ENCODE measurements at places on chromosomes 6 and 20.

DNA sequence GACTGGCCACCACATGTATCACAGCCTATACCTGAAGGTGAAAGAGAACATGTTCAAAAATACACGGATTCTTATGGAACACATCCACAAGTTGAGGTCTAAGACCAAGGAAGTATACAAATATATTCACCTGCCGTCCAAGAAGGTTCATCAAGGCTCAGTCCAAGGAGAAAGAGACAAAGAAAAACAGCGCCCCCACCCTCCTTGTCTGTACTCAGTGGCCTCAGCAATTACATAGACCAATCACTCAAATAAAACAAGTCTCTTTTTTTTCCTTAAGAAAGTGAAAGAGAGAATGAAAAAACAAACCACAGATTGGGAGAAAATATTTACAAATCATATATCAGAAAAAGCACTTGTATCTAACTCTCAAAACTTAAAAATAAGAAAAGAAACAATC, 19.5 kb downstream of the CPXM1 start:
- DNase-seq, result no peak

DNA sequence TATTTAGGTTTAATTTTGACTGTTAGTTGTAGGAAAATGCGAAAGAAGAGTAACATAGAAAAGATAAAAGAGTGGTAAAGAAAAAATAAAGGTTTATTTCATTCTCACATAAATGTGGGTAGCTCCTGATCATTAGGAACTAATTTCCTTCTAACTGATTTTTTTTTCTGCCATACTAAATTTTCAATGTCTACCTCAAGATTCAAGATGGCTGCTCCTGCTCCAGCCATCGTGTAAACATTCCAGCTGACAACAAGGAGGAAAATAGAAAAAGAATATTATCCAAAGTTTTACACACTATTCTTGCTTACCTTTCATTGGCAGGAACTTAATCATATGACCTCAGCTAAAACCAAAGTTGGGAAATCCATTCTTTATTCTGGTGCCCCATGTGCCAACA, 488.2 kb downstream of the LMBRD1 start:
- no peak for DNase-seq

- no peak for DNase-seq
These were observed 201.3 kb upstream of the DTNBP1 start for GRCh38 chr6:15864038-15864707.

- DNase-seq, result no peak
These were observed 74.0 kb downstream of the IGF2R start for GRCh38 chr6:160042788-160043301.

GRCh38 chr20:58784321-58785074, 66.2 kb downstream of the GNAS-AS1 start:
- DNase-seq, result no peak

DNA sequence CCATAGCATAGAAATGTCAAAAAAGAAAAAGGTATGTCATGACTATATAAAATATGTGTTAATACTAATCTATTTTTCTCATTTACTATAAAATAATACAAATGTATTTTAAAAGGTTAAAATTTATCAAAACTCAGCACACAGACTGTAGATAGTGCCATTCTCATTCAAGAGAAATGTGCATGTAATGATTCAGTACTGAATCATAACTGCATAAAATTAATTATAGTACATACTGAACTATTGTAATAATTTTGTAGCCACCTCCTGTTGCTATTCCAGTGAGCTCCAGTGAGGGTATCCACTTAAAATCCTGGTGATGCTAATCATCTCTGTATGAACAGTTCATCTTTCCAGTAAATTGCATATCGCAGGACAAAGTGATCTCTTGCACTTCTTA, 82.8 kb downstream of the HMGCLL1 start:
- no peak for DNase-seq

DNA sequence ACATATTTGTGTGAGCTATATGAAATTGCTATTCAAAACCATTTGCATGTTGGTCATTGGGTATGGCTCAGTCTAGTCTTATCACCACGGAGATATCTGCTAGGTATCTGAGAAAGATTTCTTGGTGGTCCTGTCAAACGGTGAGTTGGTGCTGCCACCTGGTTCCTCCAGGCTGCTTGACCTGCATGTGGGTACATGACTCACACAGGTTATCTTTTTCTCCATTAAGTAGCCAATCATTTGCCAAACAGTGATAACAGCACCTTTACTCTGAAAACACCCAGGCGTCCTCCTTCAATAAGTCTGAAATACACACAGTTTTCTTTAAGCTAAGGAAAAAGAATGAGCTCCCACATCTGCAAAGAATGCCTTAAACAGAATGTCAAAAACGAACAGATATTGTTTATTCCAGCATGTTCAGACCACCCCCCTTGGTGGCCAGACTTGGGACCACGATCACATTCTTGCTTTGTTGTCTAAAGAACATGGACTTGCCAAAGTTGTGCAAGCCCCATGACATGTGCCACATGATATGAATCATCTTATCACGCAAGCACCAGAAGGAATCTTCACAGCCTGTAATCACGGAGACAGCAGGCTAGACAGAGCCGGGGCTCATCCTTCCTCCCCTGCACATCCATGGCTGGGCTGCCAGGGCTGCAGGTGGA, 200.7 kb upstream of the THBS2 start:
- no peak for DNase-seq

DNA sequence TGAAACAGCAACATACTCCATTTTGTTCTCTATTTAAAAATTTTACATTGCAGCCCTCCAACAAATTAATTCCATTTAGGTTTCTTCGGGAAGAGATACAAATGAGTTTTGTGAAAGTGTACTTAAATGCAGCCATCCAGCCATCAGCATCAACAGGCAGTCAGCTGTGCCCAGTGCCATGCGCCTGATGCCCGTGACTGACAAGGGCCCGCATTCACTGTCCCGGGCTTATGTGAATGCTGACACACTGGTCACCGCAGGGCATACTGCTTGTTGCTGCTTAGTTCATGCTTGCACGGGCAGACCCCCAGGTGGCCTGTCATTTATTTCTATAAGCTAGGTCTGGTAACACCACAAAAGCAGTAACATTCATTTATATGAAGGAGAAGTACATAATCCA, 224.9 kb upstream of the QKI start:
- no peak for DNase-seq

DNA sequence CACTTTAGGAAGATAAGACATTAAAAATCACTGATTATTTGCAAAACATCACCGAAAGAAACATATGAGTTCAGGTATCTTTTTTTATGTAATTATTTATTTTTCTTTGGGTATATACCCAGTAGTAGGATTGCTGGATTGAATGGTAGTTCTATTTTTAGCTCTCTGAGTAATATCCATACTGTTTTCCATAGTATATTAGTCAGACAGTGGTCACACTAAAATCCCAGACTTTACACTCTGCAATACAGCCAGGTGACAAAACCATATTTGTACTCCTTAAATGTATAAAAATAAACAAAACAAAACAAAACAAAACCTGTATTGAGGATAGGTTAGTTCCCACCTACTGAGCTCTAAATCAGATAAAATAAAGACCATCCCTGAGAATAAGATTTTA, 1024.3 kb upstream of the EYS start:
- DNase-seq, result no peak

DNA sequence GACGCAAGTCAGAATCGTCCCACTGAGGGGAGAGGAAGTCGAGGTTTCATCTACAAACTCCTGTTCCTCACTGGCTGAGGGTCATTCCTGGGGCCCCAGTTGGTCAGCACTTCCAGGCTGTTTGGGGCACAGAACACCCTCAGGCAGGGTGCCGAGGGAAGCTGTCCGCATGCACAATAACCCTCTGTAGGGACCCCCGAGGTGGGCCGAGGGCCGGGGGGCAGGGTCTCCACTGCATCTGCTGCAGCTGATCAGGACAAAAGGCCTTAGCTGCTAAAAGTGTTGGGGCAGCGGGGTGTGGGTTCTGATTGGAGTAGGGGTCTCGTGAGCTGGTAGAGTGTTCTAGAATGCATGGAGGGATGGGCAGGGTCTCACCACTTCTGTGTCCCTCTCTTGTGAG, 125.1 kb downstream of the TOX2 start:
- DNase-seq, result no peak

- no peak for DNase-seq
These were observed 482.9 kb upstream of the MAN1A1 start for GRCh38 chr6:119832411-119832810.

GRCh38 chr6:64538722-64539121, 903.1 kb downstream of the PHF3 start:
- DNase-seq, result no peak

DNA sequence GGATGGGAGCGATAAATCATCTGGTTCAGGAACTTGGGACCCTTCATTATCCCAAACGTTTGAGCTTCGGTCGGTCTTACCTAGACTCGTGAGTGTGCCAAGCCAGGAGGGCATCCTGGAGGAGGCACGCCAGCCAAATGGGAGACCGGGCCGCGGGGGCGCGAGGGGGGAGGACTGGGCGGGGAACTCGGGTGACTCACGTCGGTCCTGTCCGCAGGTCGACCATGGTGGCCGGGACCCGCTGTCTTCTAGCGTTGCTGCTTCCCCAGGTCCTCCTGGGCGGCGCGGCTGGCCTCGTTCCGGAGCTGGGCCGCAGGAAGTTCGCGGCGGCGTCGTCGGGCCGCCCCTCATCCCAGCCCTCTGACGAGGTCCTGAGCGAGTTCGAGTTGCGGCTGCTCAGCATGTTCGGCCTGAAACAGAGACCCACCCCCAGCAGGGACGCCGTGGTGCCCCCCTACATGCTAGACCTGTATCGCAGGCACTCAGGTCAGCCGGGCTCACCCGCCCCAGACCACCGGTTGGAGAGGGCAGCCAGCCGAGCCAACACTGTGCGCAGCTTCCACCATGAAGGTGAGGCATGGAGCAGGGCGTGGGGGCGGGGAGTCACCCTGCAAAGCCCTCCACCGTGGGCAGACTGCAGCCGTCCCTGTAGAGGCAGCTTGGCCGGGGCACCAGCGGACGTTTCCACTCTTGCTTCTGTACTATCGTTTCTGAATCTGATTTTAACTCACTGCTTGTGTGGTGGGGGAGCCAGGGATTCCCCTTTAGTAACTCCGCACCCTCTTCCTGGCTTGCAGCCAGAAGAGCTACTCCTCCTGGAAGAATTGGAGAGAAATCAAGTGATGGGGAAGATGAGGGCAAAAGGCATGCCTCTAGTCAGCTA, 2.7 kb downstream of the BMP2 start:
- no peak for DNase-seq

- DNase-seq, result peak; percentile 78
These were observed 39.6 kb downstream of the LAMA4 start for GRCh38 chr6:112214739-112215269.

DNA sequence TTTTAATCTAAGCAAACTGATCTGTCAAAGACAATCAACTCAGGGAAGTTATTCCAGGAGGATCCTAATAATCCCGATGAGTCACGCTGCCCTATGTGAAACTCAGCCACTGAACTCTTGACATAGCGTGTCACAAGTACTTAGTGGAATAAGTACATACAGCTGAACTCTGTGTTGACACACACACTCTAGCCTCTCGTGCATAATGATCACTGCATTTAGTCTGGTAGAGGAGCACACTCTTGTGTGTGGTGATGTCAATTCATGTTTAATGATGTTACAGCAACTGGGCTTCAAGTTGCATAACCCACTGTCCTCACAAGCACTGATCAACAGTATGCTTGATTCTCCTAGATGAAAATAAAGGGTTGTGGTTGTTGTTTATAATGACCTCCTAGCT, 148.3 kb downstream of the HACE1 start:
- DNase-seq, result peak; percentile 96
